Activated T-helper 1 cell treated with anti-CD3 and anti-CD28 coated beads, Interleukin-2, amount 50 U/mL, for 16 hours (primary cell): ENCODE measurements at places on chromosomes 3 and 15.

DNA sequence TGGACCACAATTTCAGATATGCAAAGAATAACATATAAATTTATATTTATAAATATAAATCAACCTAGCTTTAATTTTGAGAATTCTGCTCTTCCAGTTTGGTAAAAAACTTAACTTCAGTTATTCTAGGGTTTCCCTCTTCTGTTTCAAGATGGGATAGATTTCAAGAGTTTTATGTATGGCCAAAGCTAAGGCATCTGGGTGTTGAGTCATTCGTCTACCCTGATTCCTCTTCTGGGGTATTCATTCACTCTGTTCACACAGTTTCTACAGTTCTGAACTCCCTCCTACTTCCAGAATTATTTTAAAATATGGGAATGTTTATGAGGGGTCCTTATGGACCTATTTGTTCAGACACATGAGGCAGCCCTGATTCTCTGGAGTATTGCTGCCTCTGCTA is 4.2 kb upstream of the FGF7 start:
- DNase-seq: no peak

GRCh38 chr15:57747206-57747896 is 40.8 kb downstream of the POLR2M start:
- no peak for DNase-seq

GRCh38 chr3:24907106-24907505 is 412.5 kb upstream of the THRB start:
- no peak for DNase-seq

DNA sequence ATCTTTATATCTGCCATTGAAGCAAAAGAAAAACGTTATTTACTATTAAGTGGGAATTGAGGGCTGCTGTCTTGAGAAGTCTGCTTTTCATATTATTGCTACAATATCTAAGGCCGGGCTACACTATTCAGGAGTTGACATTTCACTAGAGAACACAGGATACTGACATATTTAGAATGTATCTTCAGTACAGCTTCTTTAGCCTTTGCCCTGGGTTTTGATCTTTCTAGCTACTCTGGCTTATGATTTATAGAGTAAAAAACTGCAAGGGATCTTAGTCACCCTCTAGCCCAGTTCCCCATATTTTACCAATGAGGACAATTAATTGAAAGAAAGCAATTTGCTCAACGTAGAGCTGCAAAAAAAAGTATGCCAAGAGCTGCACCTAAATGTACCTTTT is 307.4 kb upstream of the DPPA4 start:
- no peak for DNase-seq

DNA sequence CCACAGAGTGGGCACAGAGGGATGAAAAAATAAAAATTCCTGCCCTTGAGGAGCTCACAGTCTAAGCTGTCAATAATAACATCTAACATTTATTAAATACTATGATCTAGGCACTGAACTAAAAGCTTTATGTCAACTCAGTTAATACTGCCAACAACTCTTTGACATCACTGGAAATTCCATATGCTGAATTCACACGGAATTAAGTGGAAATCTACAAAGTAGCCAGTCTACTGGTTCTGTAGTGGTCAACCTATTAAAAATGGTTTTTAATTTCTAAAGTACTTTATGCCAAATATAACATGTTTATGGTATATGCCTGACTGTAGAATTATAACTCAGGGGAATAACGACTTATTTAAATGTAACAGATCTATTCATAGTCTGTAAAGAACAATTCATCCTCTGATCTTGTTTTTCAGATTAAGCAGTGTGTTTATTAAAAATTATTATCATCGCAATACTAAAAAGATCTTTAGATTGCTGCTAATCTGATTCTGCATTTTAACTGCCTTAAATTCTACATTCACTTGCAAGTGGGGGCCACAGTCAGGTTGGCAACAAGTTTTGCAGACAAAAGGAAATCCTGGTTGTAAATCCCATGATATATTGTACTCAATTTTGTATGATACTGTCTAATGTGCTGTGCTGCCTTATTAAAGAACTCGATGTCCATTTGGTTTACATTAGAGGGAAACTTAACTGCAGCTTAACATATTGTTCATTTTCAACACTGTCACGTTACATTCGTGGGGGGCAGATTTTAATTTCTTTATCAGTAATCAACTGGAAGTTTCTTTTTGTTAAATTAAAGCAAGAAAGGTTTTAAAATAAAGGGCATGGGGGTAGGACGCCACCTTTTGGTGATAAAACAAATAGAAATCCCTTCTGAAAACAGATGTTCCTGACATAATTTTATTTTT is 2.6 kb upstream of the FOXP1 start:
- no peak for DNase-seq
